Uterus (tissue), 4 donors: ENCODE measurements at places on chromosomes 13 and 19.

DNA sequence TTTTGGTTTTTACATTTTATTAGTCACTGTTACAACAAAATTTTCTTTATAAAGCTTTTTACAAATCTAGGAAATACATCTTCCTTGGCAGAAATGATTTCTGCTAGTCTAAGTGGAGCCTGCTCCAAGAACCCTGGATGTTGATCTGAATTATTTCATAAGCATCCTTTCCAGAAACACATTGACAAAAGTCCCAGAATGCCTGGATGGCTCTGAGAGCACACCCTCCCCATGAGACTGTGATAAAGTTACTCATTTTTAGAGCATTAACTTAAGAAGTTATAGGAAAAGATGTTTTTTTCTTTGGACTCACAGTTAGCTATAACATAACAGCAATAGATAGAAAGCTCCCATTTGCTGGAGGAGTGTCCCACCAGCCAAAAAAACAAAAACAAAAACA, 559.6 kb upstream of the SPRY2 start:
- DNase-seq = no peak

GRCh38 chr13:72875233-72875632, 93.3 kb downstream of the PIBF1 start:
- no peak for DNase-seq

DNA sequence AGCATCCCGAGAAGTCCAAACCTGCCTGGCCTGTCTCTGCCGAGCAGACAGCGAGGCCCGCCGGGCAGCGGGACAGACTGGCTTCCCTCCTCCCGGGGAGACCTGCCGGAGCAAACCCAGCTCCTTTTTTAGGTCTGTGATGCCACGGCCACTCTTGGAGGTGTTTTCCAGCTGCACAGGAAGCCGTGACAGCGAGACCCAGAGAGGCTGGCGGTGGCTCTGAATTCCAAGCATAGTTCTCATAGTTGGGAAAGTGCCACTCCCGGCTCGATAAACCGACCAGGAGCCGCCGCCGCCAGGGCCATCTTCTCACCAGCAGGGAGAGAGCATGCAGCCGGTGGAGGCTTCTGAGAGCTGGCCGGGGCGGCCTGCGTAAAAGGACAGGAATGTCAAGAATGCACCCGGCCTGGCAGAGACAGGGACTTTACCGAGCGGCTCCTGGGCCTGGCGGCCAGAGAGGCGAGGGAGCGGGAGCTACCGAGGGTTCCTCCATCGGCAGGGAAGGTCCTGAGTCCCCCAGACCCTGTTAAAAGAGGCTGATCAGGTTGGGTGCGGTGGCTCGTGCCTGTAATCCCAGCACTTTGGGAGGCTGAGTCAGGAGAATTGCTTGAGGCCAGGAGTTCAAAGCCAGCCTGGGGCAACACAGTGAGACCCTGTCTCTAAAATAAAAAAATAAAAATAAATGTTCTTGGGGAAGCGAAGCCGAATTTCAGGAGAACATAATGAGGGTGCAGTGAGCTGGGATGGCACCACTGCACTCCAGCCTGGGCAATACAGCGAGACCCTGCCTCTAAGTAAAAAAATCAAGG, 64.9 kb downstream of the GADD45B start:
- peak; percentile 86 for DNase-seq

DNA sequence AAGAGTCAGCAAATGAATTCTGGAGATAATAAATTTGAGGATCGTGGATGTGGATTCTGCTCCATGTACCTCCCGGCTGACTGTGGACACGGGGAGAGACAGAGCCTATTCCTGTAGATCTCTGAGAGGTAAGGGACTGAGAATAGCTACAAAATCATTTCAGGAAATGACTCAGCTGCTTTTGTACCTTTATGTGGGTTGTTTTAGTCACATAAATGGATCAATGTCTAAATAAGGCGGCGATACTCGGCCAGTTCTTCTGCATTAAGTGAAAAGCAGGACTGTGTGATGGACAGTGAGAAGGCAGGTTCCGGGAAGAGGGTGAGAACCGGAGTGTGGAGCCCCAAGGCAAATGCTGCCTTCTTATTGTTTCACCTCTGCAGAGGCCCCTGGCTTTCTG, 128.1 kb downstream of the EFNB2 start:
- no peak for DNase-seq

DNA sequence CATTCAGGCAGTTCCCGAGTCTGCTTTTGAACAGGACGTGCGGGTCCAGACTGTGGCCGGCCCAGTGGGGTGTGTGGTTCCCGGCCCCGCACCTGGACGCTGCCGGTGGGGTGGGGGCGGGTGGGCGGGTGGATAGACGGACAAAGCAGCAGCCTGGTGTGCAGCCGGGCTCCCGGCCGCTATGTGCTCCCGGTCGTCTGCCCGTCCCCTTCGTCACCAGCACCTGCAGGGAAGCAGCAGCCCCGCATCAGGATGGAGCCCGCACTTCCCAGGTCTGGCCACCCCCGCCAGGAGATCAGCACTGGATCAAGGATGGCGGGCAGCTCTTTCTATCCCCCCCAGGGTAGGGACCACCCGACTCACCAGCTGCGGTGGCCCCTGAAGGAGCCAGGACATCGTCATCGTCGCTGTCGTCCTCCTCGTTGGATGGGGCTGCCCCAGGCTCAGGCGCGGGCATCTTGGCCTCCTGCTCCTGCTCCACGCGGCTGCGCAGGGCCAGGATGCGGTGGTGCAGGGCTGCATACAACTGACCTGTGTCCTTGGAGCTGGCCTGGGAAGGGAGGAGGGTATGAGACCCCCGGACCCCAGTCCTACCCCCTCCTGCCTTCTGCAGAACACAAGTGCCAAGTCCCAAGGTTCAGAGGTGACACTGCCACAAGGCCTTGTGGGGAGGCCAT, 3.5 kb downstream of the CAPS start:
- DNase-seq = no peak

DNA sequence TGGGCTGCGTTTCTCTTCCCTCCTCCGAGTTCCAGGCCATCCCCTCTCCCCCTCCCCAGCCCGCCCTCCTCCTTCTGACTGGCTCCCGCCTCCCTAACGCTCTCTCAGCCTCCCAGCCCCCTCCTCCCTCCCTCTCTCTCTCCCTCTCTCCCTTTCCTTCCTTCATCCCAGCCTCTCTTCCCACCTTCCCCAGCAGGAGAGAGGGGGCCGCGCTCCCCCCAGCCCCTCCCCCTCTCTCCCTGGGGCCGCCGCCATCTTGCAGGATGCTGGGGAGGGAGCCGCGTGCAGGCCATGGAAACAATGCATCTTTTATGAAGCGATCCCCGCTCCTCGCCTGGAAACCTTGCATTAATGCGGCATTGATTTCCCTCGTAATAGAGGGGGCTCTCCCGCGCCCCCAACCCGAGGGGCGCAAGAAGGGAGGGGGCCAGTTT, 42.6 kb upstream of the ADGRL1 start:
- peak; percentile 85 for DNase-seq

- no peak for DNase-seq
Measured at GRCh38 chr19:6644796-6645195, 25.2 kb downstream of the TNFSF14 start.

DNA sequence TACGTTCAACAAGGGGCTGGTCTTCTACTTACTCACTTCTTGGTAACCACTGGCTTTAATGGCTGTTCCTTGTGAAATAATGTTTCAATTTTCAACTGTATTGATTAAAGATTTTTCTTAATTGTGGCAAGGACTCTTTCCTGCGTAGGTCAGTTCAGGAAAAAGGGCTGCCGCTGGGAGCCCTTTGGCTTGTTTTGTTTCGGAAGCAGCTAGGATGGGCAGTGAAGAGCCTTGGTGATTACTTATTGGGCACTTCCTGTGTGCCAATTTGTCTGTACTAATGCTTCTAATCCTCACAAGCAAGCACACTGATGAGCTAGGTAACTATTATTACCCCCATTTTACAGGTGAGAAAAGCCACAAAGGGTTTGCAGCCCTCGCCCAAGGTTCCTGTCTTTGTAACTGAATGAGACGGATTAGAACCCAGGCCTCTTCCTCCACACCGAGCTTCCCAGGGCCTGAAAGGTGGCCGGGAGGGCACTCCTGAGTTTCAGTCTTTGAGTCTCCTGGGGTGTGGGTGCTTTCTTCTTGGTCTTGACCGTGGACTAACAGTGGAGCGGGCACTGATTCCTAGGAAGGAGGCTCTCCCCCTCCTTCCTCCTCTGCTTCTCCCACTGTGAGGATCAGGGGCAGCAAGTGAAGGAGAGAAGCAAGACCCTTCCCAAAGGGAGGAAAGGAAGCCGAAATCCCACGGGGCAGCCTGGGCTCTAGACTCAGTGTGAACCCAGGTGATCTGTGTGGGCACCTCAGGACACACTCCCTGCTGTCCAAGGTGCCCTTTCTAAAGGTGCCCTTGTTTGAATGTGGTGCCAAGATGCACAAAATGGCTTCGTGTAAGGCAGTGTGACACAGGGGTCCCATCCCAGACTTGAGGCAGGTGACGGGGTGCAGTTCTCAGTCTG, 3.7 kb downstream of the COL4A2 start:
- peak; percentile 11 for DNase-seq

- DNase-seq = no peak
Measured at GRCh38 chr13:90951663-90952062, 395.8 kb upstream of the MIR17HG start.

GRCh38 chr13:45402641-45403040, 15.5 kb downstream of the SLC25A30 start:
- no peak for DNase-seq

DNA sequence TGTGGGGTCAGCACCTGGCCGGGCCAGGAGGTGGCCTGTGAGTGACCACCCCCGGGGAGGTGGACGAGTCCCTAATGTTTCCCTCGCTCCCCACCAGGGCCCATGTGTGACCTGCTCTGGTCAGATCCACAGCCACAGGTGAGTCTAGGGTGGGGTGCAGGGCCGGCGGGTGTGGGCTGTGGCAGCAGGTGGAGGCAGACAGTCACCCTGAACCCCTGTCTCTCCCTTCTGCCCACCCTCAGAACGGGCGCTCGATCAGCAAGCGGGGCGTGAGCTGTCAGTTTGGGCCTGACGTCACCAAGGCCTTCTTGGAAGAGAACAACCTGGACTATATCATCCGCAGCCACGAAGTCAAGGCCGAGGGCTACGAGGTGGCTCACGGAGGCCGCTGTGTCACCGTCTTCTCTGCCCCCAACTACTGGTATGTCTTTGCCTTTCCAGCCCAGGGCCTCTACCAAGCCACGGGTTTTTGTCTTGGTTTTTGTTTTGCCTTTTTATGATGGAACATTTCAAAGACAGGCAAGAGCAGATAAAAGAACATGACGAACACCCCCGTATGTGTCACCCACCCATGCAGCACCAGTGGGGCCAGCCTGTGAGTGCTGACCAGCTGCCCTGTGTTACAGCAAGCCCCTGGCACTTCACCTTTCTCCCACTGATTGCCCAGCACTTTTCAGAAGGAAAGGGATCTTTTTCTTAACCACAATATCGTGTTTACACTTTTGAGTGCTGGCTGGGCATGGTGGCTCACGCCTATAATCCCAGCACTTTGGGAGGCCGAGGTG, 24.9 kb downstream of the CCDC8 start:
- no peak for DNase-seq

GRCh38 chr13:46121033-46121432, 16.2 kb upstream of the CPB2 start:
- DNase-seq = no peak

DNA sequence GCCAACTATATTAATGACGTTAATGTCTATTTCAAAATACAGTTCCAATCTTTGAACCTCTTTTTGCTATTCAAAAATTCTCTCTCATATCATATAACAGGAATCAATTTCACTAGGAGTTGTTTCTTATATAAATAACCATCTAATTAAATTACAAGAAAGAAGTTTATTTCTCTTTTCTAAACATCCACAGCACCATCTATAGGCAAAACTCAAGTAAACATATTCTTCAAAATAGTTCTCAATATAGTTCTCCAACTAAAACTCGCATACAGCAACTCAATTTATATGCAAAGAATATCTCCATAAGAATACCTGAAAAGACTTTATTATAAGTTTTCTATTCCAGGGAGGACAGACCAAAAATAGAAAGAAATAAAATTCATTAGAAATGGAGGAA, 65.6 kb downstream of the RBM26 start:
- DNase-seq = no peak

GRCh38 chr19:49552749-49553148, 24.9 kb downstream of the RCN3 start:
- no peak for DNase-seq

DNA sequence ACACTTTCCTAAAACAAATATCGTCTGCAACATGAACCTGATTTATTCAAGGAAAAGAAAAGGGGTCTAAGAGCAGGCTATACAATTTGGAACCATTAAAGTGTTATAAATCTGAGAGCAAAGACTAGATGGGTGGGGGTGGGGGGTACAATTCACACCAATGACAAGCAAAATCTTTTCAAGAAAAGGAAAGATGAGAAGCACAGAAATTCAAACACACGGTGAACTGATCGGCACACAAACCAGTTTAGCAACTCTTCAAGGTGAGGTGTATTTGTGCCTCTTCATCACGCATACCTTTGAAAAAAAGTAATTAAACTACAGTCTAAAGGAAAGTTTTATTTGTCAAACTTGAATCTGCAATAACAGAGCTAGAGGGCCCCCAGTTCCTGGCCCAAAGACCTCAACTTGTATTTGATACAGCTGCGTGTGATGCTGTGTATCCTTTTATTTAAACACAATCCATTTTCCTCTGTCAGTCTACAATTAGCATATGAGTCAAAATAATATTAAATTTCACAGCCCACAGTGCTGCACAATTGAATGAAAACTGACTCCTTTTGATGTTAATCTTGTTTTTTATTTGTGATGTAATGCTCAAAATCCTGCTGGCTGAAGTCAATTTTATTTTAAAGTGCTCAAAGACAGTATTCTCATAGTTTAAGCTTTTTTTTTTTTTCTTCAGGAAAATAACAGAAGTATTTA, 14.2 kb downstream of the EFNB2 start:
- DNase-seq = no peak

- no peak for DNase-seq
Measured at GRCh38 chr19:4310247-4311121, 6.1 kb downstream of the FSD1 start.

GRCh38 chr13:66139701-66140100, 1090.4 kb downstream of the PCDH9 start:
- no peak for DNase-seq

- no peak for DNase-seq
Measured at GRCh38 chr19:10603873-10604459, 16.9 kb upstream of the AP1M2 start.

GRCh38 chr13:98187155-98187964, 10.3 kb upstream of the RNF113B start:
- no peak for DNase-seq

GRCh38 chr13:22903301-22903700, 277.5 kb upstream of the SGCG start:
- no peak for DNase-seq

DNA sequence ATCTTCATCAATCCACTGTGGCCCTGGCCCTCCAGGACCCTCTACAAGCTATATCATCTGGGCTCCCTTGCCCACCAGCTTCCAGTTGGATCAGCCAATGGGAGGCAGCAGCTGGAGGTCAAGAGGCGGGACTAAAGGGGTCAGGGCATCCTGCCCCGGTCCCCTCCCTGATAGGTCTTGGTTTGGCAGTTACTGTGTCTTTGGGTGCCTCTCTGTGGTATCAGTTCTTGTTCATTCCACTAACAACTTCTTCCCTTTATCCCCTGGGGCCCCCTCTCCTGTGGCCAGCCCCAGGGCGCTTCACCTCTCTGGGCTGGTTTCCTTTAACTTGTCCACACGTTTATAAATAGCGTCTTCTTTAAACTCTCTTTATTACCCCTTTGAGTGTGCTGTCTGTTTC, 83.6 kb downstream of the DCT start:
- no peak for DNase-seq

- no peak for DNase-seq
Measured at GRCh38 chr19:37492213-37492612, 14.5 kb upstream of the ZNF793 start.
